ENCODE measurements at places on chromosomes 6 and 20.

DNA sequence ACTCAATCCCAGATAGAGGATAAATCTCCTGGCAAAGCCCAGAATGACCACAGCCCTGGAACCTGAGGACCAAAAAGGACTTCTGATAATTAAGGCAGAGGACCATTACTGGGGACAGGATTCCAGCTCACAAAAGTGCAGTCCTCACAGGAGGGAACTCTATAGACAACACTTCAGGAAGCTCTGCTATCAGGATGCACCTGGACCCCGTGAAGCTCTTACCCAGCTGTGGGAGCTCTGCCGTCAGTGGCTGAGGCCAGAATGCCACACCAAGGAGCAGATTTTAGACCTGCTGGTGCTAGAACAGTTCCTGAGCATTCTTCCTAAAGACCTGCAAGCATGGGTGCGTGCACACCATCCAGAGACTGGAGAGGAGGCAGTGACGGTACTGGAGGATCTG lies 992 bp downstream of the ZSCAN16 start:
- no peak for DNase-seq

GRCh38 chr6:138765896-138766655 lies 7.5 kb upstream of the CCDC28A start:
- peak; percentile 43 for DNase-seq

- DNase-seq = peak; percentile 15
Observed at GRCh38 chr6:484086-484745, 92.7 kb downstream of the IRF4 start.

- peak; percentile 19 for DNase-seq
Observed at GRCh38 chr6:20117474-20117873, 94.8 kb downstream of the MBOAT1 start.

GRCh38 chr6:2848851-2849250 lies 7.2 kb upstream of the SERPINB1 start:
- DNase-seq = no peak

DNA sequence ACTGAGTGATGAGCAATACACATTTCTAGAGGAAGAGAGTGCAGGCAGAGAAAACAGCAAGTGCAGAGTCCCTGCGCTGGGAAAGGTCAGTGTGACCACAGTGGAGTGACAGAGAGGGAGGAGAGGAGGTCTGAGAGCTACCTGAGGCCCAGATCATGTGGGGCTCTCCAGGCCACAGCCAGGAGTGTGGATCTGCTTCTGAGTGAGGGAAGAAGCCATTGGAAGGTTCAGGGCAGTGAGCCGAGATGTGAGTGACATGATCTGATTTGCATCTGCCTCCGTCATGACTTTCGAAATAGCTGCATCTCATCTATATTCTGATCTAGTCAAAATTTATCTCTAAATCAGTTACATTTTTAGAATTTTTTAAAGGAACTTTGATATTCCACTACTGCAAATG lies 367.1 kb downstream of the PREX1 start:
- DNase-seq = no peak

GRCh38 chr6:52576392-52577021 lies 353 bp downstream of the TRAM2 start:
- peak; percentile 85 for DNase-seq

GRCh38 chr20:44730441-44730840 lies 15.2 kb upstream of the KCNK15 start:
- DNase-seq = peak; percentile 97

DNA sequence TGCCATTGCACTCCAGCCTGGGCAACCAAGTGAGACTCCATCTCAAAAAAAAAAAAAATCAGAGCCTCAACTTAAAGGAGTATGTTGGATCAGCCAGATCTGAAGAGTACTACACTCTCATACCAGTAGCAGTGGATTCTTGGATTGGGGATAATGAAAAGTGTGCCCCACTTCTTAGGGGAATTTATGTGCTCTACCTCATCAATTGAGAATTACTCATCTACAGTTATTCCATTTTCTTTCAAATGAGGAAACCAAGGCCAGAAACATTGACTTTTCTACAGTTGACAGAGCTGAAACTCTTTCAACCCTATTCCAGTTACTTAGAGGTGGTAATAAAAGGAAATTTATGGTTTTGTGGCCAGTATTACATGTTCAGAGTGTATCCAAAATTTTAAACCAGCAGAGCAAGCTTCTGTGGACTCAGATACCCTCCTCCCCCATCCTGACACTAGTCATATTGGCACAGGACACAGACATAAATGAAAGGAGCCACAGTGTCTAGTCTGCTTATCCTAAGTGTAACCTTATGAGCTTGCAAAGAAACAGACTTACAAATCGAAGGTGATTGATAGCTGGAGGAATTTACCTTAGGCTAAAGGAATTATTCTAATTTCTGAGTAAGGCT lies 51.2 kb downstream of the ORC3 start:
- DNase-seq = no peak

GRCh38 chr6:39642270-39642669 lies 82.9 kb downstream of the KIF6 start:
- no peak for DNase-seq

DNA sequence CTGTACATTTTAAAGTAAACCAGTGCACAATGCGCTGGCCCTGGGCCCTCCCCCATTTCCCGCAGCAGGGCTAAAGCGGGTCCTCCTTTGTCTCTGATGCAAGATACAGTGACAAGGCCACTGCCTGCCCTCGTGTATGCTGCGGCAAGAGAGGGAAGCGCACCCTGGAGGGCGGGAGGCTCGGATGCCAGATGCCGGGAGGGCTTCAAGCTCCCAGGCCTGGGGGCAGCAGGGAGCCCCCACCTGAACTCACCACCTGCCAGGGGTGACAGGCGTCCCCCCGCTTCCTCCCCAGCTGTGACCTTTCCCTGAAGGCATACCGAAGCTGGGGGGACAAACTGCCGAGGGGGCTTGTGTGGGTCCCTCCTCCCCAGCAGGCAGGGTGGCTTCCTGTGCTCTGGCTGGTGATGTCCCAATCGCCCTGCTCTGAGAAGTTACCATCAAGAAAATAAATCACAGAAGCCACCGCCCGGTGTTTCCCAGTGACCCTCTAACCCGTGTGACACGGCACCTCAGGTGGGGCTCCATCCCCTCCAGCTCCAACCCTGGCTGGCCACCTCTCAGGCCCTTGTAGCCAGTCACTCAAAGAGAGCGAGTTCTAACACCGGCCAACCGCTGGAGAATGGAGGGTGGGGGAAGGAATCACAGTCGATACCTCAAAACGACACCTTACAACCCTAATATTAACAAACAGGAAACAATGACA lies 203.3 kb downstream of the PREX1 start:
- no peak for DNase-seq

DNA sequence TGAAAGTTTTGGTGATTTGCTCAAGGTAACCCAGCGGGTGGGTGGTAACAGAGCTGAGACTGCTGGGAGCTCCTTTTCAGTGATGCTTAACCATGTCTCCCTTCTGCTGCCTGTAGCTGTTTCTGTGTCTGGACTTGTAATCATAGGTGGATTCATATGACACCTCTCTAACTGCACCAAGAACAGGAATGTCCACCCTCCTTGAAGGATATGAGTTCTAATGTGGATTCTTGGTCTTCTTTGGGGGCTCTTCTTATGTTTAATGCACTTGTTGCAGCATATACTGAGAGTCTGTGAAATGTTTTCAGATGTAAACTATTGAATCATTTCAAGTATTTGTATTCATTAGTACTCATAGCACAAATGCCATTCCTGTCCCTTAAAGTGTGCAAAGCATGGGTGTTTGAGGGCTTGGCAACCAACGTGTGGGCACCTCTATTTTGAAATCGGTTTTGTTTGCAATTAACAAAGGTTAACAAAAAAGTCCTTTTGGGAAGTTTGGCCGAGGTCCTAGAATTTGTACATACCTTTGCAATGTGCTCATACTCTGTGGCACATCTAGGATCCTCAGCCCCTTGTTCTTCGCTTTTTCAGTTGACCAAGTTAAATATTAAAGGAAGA lies 138.0 kb downstream of the SOX4 start:
- peak; percentile 74 for DNase-seq

DNA sequence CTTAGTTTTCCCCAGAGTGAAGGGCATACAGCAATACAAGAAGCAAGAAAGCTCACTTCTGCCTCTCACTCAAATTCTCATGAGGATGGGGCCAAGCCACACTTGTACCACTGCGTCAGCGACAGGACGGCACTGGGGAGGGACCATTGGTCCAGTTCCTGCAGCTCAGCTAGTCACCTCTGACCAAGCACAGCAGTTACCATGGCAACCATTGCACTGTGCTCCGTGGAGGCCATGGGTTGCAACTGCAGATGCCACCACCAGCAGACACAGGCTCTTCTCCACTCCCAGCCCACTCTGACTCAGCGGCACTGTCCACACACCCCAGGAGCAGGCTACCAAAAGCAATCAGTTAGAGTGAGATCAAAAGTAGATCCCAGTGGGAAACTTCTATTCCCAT lies 441.1 kb upstream of the ARID1B start:
- no peak for DNase-seq

DNA sequence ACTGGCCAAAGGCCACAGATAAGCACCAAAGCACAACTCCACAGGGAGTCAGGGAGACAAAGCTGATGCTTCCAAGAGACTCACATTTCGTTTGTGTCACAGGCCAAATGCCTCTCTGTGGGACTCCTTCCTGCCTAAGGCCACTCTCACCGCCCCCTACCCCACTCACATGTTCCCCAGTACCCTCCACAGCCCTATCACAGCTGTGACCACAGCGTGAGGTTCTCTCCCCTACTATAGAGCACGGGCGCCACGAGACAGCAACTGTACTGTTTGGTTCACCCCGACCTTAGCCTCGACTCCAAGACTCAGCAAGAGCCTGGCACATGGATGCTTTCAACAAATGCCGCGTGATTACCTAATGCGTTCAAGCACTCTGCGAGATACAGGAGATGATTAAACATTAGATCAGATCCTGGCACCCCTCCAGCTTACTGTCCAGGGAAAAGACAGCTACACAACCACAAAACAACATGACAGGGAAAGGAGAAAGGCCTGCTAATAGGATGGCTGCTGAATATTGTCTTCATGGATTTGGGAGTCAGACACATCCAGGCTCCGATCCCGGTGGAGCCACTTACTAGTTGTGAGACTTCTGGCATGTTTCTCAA lies 105.5 kb downstream of the AGPAT4 start:
- peak; percentile 94 for DNase-seq

DNA sequence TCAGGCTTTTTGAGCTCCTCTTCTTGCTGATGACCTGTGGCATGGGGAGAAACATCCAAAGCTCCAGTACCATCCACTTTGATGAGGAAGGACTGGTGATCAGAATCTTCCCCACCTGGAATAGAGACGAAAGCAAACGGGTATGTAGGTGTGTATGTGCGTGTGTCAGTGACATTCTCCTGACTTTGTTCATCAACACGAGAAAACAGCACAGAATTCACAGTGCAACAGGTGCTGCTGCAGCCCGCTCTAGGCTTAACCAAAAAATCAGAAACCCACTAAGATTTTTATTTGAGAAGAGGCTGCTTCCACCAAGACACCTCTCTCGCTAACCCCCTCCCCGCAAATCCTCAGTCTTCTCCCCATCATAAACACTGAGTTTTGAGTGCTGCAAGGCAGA lies 8.1 kb downstream of the BNIP5 start:
- no peak for DNase-seq

DNA sequence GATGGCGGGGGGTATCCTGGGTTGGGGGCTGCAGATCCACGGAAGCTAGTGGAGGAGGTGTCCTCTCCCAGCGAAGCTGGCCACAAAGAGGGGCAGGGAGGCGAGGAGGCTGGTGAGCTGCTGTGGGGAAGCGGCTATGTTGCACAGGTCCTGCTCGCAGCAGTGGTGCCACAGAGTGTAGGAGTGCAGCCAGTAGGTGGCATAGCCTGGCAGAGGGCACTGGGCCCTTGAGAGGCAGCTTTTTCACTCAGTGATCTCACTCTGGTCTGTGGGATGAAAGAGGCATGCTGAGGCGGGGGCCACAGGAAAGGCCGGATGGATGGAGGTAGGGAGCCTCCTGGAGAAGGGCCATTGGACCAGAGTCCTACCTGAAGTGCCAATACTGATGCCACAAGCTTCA lies 2.9 kb upstream of the LY6G6D start:
- DNase-seq = peak; percentile 8

DNA sequence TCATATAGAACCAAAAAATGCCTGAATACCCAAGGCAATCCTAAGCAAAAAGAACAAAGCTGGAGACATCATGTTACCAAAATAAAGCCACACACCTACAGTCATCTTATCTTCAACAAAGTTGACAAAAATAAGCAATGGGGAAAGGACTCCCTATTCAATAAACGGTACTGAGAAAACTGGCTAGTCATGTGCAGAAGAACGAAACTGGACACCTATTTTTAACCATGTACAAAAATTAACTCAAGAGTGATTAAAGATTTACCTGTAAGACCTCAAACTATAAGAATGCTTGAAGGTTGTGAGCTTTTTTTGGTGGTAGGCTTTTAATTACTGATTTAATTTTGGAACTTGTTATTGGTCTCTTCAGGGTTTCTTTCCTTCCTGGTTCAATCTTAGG lies 236.0 kb upstream of the DEFB112 start:
- no peak for DNase-seq

GRCh38 chr20:17369506-17369905 lies 142.7 kb downstream of the PCSK2 start:
- no peak for DNase-seq

- peak; percentile 74 for DNase-seq
Observed at GRCh38 chr6:75893058-75893775, 144.2 kb downstream of the MYO6 start.

DNA sequence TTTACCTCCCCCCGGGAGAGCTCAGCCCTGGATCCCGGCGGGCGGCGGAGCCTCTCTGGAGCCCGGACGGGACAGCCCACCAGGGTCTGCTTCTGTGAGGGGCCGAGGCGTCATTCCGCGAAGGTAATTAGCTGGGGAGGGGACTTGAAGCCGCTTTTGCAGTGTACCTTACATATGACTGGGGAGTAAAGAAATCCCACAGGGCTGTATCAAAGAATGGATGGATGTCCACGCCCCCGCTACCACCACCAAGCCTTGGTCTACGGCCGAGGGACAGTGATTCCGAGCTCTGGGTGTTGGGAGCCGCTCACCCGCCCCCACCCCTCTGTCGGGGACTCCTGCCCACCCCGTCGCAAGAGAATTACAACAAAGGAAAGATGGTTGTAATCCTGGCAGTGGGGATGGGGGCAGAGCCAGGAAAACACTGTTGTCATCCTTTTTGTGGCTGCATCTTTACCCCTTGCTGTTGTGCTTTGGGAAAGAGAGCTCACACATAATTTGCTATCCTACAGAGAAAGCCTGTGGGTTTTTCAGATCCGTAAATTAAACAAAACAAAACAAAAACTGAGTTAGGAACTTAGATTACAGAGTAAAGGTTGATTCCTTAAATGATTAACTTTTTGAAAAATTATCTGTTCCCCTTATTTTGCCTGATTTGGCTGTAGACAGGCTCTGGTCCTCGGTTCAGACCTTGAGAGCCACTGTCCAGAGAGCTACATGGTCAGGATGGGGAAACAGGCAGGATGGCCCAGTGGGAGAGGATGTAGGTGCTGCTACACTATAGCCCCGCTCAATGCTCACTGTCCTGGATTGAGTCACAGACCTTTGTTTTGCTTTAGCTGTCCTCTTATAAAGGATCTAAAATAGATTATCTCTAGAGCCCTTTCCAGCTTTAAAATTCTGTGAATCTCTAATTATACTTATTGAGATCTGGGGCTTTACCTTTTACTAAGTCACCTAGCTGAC lies 997 bp upstream of the FBXO30 start:
- peak; percentile 36 for DNase-seq

- DNase-seq = peak; percentile 82
Observed at GRCh38 chr6:143575440-143575839, 63.9 kb upstream of the FUCA2 start.

GRCh38 chr6:75424618-75425548 lies 68.7 kb downstream of the FILIP1 start:
- DNase-seq = peak; percentile 59

GRCh38 chr6:107540465-107540857 lies 50.5 kb downstream of the SOBP start:
- no peak for DNase-seq

- DNase-seq = no peak
Observed at GRCh38 chr20:36663031-36663430, 17.0 kb upstream of the SLA2 start.
